ENCODE measurements at places on chromosomes 11 and 22.

DNA sequence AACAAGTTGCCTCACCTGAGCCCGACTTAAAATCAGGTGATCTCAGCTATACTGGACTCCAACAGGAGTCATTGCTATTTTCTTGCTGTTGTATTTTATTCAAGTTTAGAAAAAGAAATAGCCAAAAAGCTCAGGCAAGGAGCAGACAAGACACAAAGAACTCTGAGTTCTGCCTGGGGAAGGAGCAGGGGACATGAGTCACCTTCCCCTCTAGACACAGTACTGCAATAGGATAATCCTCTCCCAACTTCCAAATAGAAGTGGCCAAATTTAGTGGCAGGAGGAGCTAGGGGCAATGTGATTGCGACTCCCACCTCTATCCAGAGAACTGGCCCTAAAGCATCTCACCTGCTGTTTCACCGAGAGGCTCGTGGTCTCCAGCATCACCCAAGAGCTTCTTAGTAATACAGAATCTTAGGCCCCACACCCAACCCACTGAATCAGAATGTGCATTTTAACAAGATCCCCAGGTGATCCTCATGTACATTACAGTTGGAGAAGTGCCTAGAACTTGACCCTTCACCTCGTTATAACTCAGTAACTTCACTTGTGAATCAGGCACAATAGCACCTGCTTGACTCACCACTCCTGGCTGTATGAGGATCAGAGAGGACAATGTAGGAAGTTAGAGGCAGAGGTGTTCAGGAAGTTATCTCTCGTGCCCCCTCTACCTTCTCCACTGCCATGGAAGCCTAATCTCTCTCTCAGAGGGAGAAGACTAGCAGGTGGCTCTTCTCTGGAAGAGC is 56.8 kb upstream of the FBXO3 start:
- no peak for DNase-seq

- peak; percentile 38 for DNase-seq
Measured at GRCh38 chr11:118488480-118489109, 38.7 kb upstream of the TTC36 start.

DNA sequence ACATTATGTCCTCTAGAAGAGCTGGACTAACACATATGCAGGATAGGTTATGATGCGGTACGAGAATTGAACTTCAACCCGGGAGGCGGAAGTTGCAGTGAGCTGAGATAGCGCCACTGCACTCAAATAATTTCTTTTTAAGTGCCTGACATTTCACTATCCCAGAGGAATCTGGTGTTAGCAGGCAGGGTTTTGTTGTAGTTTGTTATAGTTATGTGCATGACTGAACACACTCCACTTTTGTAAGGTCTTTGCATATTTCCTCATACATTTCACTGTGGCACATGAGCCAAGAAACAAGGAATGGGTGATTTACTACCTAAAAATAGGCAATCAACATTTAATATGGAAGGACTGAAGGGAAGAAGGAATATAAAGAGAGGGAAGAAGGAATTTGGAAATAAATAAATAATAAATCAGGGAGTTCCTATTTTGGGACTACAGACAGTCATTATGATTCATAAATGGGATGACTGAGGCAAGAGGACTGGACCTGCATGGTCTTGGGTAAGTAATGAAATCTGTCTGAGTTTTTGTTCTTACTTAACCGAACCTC is 8.7 kb upstream of the HIPK3 start:
- no peak for DNase-seq

DNA sequence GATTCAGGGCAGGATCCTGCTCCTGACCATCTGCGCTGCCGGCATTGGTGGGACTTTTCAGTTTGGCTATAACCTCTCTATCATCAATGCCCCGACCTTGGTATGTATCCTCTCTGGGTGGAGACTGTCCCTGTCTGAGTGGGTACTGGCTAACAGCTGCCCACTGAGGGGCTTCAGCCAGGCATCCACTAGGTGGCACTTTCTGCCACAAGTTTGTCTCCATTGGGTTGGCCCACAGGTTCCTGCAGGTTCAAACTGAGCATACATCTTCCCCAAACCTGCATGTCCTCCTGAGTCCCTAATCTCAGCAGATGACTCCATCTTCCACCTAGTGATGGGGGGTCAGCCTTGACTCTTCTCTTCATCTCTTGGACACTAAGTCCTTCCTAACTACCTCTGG is 4.4 kb downstream of the SLC2A11 start:
- DNase-seq, result peak; percentile 15

DNA sequence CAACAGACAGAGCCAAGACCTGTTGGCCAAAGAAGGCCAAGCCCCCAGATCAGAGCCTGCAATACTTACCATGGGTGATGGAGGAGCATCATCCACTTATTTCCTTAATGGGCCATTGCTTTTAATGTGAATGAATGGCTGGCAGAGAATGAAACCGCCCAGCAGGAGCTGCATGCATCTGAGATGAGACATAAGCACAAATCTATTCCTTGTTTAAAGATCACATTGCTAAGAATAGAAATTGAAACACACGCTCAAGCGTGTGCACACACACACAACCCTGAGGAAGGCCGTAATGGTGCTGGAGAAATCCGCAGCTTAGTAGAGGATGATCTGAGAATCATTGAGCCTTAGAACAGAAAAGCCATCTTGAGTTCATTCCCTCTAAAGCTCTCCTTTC is 5.3 kb upstream of the RRAS2 start:
- DNase-seq, result no peak
